ENCODE measurements at places on chromosomes 6 and 20.

DNA sequence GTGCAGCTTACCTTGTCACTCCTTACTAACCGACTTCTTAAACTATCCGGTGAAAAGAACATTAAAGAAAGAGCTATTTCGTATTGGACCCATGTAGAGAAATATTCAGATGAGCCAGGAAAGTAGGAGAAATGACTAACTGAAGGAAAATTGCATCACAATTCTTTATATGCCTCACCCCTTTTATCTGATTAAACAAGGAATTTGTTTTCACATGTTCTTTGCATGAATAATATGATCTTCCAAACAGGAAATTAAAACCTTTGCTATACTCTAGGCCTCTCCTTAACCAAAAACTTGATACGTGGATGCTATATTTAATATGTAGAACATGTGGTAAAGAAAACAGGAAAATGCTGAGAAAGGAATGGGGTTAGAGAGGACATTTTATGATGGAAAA, 41.9 kb upstream of the LRRC1 start:
- DNase-seq, result no peak

- no peak for DNase-seq
These were observed 106.3 kb downstream of the NKAIN2 start for GRCh38 chr6:123909989-123910388.

DNA sequence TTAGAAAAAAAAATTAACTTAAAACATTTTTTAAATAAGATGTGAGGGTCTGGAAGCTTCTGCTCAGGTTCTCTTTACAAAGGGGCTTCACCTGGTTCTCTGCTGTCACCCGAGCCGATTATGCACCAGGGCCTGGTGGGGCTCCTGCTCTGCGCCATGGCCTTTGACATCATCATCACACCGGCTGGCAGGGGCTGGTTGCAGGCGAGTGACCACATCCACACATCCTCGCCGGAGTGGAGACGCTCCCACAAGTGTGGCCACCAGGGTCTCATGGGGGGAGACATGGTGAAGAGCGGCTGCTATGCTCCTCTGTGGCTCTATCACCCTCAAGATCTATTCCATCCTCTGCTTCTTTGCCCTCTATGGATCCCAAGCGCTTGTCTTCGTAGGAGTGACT, 31.9 kb downstream of the MYLIP start:
- no peak for DNase-seq

DNA sequence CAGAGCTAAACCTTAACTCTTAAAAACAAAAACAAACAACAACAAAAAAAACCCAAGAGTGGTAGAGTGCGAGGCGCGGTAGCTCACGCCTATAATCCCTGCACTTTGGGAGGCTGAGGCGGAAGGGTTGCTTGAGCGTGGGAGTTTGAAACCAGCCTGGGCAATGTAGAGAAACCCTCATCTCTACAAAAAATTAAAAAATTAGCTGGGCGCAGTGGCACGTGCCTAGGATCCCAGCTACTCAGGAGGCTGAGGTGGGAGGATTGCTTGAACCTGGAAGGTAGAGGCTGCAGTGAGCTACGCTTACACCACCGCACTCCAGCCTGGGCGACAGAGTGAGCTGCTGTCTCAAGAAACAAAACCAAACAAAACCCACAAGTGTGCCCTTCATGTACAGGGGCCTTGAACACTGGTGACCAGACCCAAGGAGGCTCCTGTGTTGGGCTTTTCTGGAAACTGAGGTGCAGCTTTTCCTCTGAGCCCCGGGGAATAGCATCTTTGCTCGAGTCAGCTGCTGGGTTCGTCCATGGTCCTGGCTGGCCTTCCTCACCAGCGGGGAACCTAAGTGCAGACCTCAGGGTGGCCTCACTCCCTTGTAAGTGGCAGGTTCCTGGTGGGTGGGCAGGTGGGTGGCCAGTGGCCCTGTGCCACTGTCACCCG, 39.9 kb downstream of the PYGB start:
- no peak for DNase-seq

- DNase-seq, result no peak
These were observed 7.2 kb upstream of the IL20RA start for GRCh38 chr6:137051790-137052472.
